NCI-H2081 treated with DMSO at 0.1 percent for 48 hours (cell line): ENCODE measurements at places on chromosomes 2 and 18.

DNA sequence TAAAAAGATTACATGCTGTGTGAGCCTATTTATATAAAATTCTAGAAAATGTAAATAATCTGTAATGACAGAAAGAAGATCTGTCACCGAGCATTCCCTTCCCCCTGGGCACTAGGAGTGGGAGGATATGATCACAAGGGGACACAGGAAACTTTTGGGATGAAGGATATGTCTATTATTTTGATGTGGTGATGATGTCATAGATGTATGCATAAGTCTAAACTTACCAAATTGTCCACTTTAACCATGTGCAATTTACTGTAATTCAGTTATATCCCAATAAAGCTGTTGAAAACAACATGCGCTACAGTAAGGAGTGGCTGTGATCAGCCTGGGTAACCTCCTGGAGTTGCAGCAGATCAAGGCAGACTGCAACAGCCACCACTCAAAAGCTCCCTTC, 148.9 kb downstream of the ZBTB7C start:
- DNase-seq = no peak

DNA sequence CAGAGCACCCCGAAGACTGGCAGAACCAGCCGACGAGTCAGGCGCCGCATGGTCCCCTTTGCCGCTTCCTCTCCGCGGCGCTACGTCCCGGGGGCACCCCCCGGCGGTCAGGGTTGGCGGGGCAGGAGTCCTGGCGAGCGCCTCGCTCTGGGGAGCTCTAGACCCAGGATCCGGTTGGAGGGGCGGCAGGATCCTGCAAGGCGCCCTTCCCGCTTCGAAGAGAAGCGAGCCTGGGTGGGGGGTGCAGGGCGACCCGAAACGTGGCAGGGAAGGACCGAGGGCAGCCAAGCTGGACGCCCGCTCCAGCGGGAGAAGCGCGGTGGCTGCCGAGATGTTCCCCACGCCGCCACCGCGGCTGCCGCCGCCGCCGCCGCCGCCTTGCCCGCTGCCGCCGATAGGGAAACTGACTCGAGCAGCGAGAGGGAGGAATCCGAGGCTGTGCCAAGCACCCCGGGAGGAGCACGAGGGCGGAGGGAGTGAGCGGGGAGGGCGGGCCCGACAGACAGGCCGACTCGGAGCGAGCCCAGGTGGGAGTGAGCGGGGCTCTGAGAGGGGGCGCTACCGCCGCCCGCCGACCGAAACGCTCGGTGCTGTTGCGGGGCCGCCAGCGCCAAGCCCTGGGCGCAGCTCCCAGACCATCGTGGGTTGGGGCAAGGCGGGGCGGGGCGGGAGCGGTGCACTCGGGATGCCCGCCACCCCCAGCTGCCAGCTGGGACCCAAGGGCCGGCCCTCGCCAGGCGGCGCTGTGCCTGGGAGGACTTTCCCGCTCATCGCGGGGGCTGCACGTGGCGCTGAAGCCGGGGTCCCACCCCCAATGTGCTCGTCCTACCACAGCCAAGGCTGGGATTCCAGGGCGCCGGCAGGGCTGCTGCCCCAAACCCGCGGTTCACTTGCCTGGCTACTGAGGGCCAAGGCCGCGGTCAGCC, at the start of gene GALNT14:
GALNT14 (minus strand) TSS at position 404 of the 926 bp plus-strand sequence; CDS start at position 50, 354 bp downstream.
- DNase-seq = no peak

DNA sequence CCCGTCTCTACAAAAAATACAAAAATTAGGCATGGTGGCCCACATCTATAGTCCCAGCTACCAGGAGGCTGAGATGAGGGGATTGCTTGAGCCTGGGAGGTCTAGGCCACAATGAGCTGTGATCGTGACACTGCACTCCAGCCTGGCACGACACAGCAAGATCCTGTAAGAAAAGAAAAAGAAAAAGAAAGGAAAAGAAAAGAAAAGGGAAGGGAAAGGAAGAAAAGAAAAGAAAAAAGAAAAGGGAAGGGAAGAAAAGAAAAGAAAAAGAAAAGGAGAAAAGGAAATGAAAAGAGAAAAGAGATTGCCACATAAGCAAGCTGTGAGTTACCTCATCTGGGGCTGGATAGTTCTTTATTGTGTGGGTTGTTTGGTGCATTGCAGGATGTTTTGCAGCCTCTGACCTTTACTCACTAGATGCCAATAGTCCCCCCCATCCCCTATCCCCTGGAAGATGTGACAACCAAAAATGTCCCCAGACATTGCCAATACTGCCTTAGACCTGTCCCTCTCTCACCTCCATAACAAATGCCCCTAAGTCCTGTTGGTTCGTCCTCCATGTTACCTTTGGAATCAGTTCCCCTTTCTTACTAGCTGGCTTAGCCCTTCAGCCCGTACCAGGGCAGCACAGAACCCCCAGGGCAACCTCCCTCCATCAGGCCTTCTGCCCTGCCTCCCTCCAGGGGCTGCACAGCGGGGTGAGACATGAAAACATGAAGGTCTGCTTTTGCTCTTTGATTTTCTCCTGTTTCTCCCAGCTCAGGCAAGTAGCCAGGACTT, 8.9 kb downstream of the ASPRV1 start:
- no peak for DNase-seq

GRCh38 chr2:122851161-122851560, 1095.7 kb downstream of the TSN start:
- DNase-seq = no peak

DNA sequence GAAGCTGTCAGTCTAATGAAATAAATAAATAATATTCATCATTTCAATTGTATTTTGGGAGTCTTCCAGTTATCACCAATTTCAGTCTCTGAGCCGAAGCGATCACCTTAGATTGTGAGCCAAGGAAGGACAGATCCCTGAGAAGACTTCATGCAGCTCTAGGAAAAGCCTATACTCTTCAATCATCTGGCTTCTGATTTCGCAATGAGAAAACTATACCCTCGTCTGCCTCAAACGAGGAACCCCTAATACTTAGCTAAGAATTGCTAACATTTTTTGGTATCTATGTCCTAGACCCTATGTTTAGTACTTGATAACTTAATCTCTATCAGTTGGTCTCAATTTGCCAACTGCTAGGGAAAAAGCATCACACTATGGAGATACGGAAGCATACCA, 4.5 kb upstream of the TTC27 start:
- DNase-seq = no peak

DNA sequence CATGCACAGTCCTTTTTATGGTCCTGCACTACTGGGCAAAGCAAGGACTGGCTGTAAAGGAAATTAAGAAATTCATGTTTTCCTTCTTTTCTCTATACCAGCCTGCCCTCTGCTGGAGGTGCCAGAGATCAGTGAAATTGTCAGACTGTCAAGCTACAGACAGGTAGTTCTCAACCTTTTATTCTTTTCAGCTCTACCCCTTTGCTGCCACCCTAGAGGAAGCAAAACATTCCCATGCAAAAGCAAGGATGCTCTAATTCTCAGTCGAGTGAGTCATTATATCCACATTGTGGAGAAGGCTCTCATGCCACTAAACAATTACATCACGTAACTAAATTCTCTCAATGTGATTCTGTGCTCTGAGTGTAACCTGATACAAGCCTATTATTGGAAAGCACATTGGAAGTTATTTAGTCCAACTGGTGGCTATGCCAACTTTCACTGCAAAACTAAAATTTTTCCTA, 25.0 kb upstream of the RAPGEF4 start:
- peak; percentile 46 for DNase-seq

DNA sequence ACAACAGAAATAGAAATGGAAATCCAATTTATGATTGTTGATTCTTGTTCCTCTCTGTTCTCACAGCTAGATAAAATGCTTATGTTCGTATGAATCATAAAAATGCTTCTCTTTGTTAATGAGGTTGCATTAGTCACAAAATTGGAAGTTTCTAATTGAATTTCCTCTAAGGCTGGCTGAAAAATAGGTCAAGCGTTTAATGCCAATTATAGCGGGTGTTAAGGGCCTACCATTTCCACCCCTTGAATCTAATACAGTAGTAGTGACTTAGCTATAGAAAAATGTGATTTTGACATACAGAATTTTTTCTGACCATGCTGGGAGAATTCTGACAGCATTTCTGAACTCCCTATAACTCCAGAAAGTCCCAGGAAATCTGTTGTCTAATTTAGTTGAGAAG, 107.1 kb downstream of the TTN start:
- DNase-seq = no peak
